ENCODE measurements at places on chromosomes 1 and 21.

DNA sequence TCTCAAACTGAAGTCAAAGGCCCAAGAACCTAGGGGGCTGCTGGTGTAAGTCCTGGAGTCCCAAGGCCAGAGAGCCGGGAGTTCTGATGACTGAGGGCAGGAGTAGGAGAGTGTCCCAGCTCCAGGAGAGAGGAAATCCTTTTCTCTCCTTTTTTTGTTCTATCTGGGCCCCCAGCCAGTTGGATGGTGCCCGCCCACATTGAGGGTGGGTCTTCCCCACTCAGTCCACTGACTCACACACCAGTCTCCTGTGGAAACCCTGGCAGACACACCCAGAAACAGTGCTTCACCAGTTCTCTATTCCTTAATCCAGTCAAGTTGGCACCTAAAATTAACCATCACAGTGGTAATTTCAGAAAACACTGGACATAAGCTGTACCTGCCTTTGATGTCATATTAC, 12.7 kb upstream of the WDR26 start:
- no peak for DNase-seq

DNA sequence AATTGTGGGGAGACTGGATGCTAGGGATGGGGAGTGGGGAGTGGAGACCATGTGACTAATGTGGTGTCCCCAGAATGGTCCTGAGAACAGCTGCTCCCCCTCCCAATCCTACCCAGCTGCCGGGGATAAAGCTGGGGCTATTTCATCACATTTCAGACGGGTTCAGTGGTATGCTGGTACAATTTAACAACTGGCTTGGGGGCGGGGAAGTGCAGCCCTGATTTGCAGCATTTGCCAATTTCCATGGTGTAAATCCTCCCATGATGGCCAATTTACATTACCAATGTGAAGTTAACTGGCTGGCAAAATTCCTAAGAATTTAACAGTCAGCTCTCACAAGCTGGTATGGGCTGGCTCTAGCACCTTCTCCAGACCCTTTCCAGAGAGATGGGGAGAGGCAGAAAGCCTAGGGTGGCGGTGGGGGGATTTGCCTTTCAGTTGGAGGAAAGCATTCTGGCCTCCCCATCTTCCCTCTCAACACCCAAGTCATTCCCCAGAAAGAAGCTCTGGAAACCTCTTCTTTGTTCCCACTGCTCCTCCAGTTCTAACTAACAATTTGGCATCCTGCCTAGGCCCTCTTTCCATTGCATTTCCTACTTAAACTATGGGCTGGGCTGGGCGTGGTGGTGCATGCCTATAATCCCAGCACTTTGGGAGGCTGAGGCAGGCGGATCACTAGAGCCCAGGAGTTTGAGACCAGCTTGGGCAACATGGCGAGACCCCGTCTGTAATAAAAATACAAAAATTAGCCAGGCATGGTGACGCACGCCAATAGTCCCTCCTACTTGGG, 11.3 kb upstream of the ADGRB2 start:
- DNase-seq: no peak

- DNase-seq: no peak
Observed at GRCh38 chr1:48236716-48237470, 14.4 kb downstream of the SLC5A9 start.

DNA sequence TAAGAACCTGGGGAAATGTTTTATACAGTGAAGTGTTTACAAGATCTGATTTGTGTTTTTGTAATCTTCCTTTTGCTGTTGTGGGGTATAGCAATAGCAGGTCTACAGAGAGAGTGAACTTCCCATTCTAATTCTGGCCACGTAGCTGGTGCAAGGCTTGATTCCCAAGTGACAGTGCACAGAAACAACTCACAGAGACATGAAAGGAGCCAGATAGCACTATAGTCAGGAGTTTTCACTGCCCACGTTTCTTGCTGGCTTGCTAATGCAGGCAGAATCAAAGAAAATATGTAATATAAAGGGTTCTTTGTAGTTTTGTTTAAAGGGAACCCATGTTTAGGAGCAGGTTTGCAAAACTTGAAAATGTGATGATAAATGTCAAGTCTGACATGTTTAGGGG, 170.9 kb upstream of the IVNS1ABP start:
- no peak for DNase-seq

GRCh38 chr1:117664314-117664713, 58.5 kb downstream of the TENT5C start:
- DNase-seq: peak; percentile 65

GRCh38 chr1:19040010-19040680, 83.7 kb upstream of the IFFO2 start:
- no peak for DNase-seq

- no peak for DNase-seq
Observed at GRCh38 chr1:40806731-40807695, 23.4 kb downstream of the KCNQ4 start.

DNA sequence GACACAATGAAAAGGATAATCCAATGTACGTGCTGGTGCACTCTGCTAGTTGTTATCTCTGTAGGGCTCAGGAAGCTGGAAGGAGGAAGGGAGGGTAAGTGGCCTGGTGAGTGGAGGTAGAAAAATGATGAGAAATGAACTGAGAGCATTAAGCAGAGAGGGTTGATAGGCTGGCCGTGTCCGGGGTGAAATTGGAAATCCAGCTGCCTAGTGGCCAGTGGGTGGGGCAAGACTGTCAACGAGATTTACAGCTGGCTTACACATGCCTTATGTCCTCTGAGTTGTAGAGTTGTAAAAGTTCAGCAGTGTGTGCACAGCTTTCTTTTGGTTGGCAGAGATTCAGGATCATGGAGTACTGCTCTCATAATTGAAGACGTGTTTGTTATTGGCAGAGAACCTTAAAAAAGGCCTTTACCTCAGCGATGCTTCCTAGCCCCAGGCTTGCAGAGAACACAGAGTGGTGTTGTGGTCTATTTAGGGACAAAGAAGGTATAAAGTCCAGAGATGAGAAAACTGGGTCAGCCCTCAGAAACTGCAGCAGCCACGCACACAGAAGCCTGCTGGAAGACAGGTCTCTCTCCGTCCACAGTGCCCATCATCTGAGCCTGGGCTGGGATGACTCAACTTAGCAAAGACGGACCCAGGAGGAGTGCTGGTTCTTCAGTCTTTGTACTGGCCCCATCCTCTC, 132.4 kb downstream of the EDEM3 start:
- no peak for DNase-seq

GRCh38 chr21:45279446-45280177, 8.1 kb downstream of the POFUT2 start:
- no peak for DNase-seq

DNA sequence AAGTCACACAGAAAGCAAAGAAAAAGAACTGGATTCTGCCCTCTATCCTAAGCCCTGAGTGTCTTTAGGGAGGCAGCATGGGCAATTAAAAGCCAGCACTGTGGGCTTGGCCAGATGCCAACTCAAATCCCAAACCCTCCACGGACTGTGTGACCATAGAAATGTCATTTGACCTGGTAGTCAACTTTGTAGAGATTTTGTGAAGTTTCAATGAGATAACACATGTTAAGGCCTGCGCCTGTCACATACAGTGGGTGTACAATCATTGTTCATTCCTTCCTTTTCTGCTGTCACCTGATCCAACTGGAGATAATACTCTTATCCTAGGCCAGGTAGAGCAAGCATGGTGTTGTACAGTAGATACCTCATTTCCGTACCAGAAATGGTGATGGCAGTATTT, 54.2 kb downstream of the TMEM53 start:
- no peak for DNase-seq

DNA sequence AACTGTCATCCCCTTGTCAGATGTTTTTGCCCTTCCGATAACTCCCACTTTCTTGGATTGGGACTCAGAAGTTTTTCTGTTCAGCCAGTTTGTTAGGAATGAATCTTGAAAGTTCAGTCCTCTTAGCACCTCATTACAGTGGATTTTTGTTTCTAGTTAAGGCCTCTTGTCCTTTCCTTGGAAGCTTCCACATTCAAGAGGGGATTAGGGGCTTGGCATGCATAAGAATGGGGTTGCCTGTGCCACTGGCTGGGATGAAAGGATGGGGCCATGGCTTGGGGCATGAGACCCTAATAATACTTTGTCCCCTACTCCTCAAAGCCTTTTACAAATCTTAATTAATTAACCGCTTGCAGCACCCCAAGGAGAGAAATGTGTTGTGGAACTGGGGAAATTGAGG, 2.4 kb upstream of the DHDDS start:
- no peak for DNase-seq

- peak; percentile 43 for DNase-seq
Observed at GRCh38 chr1:212606395-212607205, 2.0 kb upstream of the ATF3 start.

- no peak for DNase-seq
Observed at GRCh38 chr1:30028939-30029338, 694.4 kb downstream of the MATN1 start.

- no peak for DNase-seq
Observed at GRCh38 chr1:98870959-98871903, 133.4 kb downstream of the PLPPR5 start.

DNA sequence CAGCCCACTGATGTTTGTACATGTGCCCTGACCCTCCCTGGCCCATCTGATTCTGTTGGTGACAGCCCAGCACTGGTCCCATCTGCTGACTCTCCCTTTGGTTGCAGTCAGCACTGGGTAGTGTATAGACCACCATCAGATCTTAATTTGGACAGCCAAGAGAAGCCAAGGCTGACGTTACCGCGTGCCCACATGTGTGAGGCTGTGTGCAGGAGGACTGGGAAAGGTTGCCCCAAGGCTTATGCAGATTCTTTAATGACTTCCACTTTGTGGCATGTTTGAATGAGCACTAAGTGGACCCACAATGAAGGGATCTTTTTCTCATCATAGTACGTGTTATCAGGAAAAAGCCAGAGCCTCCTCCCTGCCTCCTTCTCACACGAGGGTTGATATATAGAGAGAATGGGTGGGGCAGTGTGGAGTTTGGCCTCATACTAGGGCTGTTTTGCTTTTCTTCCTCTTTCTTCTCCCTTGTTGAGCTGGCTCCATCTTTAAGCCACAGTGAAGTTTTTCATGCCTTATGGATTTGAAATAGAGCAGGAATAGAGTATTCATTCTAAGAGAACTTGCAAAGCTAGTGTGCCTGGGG, 93.5 kb downstream of the NAV1 start:
- DNase-seq: no peak

- DNase-seq: no peak
Observed at GRCh38 chr1:100499194-100499811, 38.6 kb upstream of the GPR88 start.
